Dermis blood vessel endothelial cell (primary cell): ENCODE measurements at places on chromosomes 16 and 17.

- DNase-seq: no peak
These were observed 288.9 kb upstream of the CDH11 start for GRCh38 chr16:65410801-65411200.

DNA sequence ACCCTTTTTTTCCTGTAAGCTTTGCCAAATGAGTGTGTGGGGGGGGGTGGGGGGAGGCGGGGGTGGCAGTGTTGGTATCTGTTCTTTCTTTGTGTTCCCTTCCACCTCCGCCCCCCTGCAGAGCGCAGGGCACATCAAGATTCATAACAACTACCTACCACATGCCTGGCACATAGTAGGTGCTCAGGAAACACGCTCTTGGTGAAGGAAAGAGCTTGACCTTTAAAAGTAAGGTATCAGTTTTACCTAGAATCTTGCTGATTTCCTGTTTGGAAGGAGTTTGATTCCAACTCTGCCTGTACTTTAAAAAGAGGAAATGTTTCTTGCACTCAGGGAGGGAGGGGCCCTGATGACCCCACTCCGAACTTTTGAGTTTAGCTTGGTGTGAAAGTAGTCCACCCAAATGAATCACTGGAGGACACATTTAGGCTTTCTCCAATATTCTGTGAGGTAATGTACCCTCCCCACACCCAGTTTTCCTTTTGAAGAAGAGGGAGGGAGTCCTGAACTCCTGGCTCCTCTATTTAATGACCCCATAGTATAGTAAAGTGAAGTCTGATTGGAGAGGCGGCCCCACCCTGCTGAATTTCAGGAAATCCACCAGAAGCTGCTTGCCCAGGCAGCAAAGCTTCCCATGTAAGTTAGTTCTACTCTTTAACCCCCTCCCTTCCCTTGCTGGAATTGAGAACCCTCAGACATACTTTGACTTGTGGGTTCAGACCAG, 560 bp upstream of the FAM20A start:
- DNase-seq: no peak

GRCh38 chr16:3182608-3183444, 5.2 kb upstream of the OR1F1 start:
- DNase-seq: peak; percentile 60

DNA sequence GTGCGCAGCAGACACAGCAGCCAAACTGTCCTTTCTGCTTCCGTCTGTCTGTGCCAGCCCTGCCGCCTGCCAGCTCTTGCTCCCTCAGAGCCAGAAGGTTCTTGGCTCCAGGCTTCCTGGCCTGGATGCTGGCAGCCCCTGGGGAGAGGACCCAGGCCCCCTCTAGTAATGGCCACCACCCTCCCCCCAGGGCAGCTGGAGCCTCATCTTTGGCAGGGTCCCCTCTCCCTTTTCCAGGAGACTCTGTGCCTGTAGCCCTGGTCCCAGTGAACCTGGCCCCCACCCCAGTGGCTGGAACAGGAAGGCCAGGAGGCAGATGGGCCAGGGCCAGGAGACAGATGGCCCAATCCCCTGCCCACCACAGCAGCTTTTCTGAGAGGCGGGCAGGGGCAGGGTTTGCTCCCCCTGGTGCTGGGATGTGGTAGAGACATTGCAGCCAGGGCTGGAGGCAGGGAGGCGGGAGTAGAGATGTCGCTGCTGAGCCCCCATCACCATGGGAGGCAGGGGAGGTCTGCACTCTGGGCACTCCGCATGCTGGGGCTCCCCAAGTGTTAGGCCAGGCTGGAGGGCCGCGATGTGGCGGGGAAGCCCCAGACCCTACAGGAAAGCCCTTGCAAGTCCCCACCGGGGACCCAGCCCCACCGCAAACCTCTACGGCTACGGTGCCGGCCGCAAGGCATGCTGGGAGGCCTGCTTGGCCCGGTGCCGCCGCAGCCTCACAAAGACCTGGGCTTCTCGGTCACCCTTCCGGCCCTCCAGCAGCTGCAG, 16.7 kb downstream of the UNC13D start:
- peak; percentile 87 for DNase-seq

DNA sequence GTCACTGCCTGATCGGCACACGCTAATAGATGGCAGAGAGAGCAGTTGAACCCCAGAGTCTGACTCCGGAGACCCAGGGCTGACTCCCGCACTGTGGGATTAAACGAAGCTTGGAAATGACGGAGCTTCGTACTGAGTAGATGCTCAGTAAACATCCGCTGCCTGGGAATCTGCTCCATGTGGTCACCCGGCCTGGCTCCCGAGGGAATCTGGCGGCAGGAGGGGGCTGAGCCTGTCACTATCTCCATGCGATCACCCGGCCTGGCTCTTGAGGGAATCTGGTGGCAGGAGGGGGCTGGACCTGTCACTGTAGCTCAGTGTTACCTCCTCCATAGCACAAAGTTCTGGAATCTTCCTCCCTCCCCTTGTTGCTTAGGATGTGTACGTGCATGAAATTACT, 139.7 kb upstream of the CIBAR2 start:
- no peak for DNase-seq

- peak; percentile 0 for DNase-seq
These were observed 898.2 kb upstream of the GOT2 start for GRCh38 chr16:59632276-59632855.
